ENCODE measurements at places on chromosomes 4 and X.

- no peak for DNase-seq
Observed at GRCh38 chrX:43822014-43822413, 60.2 kb downstream of the MAOB start.

- no peak for DNase-seq
Observed at GRCh38 chrX:68982476-68982875, 153.7 kb downstream of the EFNB1 start.

GRCh38 chr4:176383273-176384077 lies 63.7 kb downstream of the SPCS3 start:
- no peak for DNase-seq

DNA sequence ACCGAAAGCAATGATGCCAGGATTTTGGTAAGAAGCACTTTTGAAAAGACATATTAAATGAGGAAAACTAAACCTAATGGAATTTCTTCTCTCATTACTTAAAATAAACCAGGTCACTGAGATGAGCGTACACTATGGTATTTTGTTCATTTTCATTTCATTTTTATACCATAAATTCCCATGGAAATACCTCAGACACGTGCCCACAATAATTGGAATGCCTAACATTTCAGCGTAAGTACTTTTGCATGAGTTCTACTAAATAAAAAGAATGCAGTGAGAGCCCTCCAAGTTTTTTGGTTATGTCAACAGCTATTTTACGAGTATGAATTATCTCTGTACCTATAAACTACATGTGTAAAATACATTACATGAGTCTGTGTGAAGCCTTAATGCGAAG lies 3.2 kb downstream of the CAMK2D start:
- DNase-seq, result no peak

- no peak for DNase-seq
Observed at GRCh38 chrX:129963729-129964128, 18.7 kb upstream of the BCORL1 start.

DNA sequence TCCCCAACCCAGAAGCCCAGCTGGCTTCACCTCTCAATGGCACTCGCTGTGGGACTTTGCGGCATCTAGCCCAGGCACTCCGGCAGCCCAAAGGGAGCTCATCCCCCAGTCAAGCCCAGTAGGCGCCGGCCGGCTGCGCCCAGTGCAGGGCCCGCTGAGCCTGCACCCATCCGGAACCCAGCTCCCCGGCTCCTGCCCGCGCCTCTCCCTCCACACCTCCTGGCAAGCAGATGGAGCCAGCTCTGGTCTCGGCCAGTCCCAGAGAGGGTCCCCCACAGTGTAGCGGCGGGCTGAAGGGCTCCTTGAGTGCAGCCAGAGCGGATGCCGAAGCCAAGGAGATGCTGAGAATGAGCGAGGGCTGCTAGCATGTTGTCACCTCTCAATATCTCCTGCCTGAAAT lies 116.8 kb upstream of the UGT8 start:
- no peak for DNase-seq

DNA sequence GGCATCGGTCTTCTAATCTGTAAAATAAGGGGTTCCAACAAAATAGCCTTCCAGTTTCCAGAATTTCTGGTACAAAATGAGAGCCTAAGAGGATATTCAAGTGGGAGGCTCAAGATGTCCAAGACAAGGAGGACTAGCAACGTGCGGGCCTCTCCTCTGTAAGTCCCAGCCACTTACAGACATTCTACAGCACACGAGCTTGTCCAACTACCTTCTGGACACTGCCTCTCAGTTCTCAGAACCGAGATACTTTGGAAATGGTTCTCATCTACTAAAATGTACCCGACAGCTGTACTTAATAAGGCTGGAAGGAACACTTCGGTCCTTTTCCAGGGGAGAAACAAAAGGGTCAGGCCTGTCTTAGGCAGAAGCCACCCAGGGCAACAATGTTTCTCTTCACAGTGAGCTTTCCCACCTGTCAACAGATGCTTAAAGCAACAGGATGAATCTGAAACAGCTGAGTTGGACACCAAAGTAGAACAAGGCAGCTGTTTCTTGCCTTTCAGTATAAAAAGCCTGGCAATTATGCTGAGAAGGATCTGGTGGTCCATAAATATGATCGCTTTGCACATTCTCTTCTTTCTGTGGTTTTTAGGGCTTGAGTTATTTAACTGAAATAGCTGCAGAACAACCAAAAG lies 127.0 kb downstream of the HS6ST2 start:
- DNase-seq, result no peak

GRCh38 chr4:145097331-145097820 lies 620 bp downstream of the ANAPC10 start:
- DNase-seq, result peak; percentile 8

- no peak for DNase-seq
Observed at GRCh38 chr4:175770555-175770954, 41.5 kb downstream of the GPM6A start.

DNA sequence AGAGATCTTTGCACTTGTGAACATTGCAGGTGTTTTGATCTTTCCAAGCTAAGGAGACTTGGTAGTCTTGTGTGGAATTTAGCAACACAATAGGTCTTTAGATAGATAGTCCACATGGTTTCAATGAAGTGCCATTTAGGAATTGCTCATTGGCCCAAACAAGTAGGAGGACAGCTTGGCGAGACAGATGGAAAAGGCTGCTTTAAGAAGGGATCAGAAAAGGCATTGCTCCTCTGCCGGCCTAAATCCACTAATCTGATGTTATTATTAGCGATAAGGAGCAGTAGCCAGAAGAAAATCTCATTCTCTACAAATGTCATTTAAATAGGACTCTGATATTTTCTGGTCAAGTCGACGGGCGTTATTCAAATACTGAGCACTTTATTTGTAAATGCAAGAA lies 99.7 kb downstream of the AFF2 start:
- no peak for DNase-seq

GRCh38 chr4:25861951-25862410 lies 807 bp downstream of the SEL1L3 start:
- no peak for DNase-seq

GRCh38 chrX:7462110-7462509 lies 314.2 kb upstream of the PUDP start:
- DNase-seq, result no peak

- no peak for DNase-seq
Observed at GRCh38 chr4:86055898-86056297, 304.0 kb downstream of the MAPK10 start.

GRCh38 chr4:145019346-145019745 lies 78.7 kb downstream of the ANAPC10 start:
- DNase-seq, result no peak

- DNase-seq, result no peak
Observed at GRCh38 chr4:159101988-159102621, 774 bp upstream of the RAPGEF2 start.

- no peak for DNase-seq
Observed at GRCh38 chr4:25160714-25161592, 704 bp upstream of the SEPSECS start.

- no peak for DNase-seq
Observed at GRCh38 chr4:632196-632790, 6.9 kb downstream of the PDE6B start.

DNA sequence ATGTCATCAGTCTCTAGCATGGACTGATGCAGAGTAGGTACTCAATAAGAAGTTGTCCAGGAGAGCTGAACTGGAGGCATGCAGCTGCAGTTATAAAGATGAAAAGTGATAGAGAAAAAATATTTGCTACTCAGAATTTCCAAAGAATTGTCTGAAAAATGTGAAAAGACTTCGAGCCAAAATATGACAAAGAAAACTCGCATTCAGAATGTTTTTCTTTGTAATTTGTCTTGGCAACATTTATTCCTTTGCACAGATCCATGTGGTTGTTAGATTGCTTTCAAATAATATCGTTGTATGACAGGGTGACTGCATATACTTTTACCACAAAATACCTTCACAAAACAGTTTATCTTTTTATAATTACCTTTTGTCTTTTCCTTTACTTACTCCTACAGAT lies 128.0 kb upstream of the SLC4A4 start:
- DNase-seq, result no peak

DNA sequence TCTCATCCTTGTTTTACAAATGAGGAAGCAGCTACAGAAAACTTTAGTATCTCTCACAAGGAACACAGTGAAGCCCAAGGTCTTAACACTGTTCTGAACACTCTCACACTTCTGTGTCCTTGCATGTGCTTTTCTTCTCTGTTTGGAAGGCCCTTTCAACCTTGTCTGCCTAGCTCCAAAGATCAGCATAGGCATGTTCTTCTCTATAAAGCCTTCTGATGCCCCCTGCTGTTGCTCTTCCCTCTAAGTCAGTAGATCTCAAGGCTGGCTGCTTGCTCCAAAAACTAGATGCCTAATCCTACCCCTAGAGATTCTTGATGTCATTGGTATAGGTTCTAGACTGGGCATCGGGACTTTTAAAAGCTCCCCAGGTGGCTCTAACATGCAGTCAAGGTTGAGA lies 5.9 kb downstream of the APOO start:
- no peak for DNase-seq

- DNase-seq, result no peak
Observed at GRCh38 chr4:137514406-137515111, 17.7 kb downstream of the PCDH18 start.

GRCh38 chr4:147582386-147583060 lies 34.7 kb upstream of the TMEM184C start:
- DNase-seq, result no peak

GRCh38 chrX:45424326-45424725 lies 223.7 kb upstream of the DIPK2B start:
- no peak for DNase-seq

DNA sequence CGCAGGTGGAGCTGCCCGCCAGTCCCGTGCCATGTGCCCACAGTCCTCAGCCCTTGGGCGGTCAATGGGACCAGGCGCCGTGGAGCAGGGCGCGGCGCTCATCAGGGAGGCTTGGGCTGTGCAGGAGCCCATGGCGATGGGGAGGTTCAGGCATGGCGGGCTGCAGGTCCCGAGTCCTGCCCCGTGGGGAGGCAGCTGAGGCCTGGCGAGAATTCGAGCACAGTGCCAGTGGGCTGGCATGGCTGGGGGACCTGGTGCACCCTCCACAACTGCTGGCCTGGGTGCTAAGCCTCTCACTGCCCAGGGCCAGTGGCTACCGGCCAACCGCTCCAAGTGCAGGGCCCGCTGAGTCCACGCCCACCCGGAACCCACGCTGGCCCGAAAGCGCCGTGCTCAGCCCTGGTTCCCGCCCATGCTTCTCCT lies 646.5 kb downstream of the GABRG1 start:
- DNase-seq, result no peak

- DNase-seq, result no peak
Observed at GRCh38 chrX:127190381-127190780, 370.9 kb downstream of the PRR32 start.

- no peak for DNase-seq
Observed at GRCh38 chrX:140799216-140799615, 89.7 kb downstream of the LINC00632 start.

DNA sequence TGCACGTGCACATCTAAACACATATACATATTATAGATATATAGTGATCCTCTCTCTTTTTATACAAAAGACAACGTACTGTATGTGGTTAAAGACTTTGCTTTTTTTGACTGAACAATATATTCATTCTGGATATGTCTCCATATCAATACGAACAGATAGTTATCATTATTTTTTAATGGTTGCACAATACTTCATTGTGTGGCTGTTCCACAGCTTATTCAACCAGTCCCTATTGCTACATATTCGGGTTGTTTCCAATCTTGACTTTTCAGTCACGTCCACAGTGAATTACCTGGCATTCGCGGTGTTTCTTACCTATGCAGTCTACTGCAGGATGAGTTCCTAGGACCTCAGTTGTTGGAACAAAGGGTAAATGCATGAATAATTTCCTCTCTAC lies 53.1 kb downstream of the FGFBP1 start:
- no peak for DNase-seq

- DNase-seq, result no peak
Observed at GRCh38 chrX:115894087-115894486, 276.5 kb upstream of the AGTR2 start.

- no peak for DNase-seq
Observed at GRCh38 chr4:85362550-85362949, 112.4 kb upstream of the ARHGAP24 start.

DNA sequence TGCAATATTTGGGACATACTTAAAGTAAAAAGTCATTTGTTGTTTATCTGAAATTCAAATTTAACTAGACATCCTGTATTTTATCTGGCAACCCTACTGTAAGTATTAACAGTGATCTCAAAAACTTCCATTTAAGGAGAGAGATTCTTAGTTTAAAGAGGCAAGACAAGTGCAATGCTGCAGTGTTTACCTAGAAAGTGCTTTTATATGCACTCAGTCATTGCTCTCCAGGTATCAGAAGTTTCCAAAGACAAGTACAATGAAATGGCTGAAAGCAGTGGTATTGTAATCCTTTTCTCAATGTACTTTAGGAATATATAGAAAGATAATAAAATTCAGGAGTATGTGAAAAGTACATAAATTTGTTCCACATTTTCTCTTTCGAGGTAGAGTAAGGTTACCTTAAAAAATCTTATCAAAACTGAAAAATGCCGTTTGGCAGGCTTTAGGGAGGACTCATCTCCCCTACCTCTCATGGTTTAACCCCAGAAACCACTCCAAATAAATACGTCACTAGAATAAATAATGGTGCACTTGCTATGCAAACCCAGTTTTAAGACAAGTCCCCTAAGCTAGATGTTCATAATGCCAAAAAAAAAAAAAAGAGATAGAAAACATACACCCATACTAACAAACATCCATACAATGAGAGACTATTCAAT lies 45.7 kb downstream of the ELF2 start:
- DNase-seq, result no peak

GRCh38 chr4:142727149-142727548 lies 119.0 kb downstream of the INPP4B start:
- no peak for DNase-seq

DNA sequence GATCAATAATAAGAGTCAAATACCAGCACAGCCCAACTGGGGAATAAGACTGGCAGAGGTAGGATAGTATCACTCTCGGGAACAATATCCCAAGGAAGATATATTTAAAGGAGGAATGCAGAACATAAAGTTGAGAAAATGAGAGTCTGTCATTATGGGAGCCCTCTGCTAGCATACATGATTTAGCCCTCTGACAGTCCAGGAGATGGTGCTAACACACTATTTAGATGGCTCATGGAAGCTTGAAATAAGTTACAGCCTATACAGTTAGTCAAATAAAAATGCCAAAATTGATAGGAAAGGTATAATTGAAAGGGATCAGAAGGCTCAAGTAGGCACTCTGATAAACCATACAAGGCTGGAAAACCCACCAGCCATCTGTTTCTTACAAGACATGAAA lies 201.0 kb upstream of the NEIL3 start:
- no peak for DNase-seq

DNA sequence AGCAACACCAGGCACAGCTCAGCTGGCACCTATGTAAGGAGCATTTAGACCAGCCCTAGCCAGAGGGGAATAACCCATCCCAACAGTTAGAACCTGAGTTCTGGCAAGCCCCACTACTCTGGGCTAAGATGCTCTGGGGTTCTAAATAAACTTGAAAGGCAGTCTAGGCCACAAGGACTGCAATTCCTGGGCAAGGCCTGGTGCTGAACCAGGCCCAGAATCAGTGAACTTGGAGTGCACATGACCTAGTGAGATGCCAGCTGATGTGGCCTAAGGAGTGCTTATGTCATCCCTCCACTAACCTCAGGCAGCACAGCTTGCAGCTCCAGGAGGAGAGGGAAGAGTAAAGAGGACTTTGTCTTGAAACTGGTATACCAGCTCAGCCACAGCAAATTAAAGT lies 7.6 kb upstream of the PRRG3 start:
- DNase-seq, result no peak

Data from brain pericyte (primary cell).